ENCODE measurements at places on chromosomes 3 and 15.

- no peak for DNase-seq
These were observed 15.2 kb downstream of the ITPR1 start for GRCh38 chr3:4508048-4508981.

DNA sequence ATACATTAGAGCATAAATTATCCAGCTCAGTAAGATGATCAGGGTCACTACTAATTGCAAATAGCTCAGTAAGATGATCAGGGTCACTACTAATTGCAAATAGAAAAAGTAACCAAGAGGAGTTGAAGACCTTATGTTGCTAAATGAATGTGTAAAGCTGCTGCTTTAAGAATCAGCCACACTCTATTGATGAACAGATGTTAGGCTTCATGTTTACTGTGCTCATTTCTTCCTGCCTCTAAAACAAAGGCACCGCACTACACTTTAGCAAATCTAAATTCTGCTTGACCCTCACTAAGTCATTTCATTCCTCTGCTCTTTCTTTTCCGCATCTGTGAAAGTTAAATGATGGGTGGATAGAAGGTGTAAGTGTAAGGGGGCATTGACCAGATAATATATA lies 92.6 kb upstream of the PLSCR4 start:
- DNase-seq = no peak

DNA sequence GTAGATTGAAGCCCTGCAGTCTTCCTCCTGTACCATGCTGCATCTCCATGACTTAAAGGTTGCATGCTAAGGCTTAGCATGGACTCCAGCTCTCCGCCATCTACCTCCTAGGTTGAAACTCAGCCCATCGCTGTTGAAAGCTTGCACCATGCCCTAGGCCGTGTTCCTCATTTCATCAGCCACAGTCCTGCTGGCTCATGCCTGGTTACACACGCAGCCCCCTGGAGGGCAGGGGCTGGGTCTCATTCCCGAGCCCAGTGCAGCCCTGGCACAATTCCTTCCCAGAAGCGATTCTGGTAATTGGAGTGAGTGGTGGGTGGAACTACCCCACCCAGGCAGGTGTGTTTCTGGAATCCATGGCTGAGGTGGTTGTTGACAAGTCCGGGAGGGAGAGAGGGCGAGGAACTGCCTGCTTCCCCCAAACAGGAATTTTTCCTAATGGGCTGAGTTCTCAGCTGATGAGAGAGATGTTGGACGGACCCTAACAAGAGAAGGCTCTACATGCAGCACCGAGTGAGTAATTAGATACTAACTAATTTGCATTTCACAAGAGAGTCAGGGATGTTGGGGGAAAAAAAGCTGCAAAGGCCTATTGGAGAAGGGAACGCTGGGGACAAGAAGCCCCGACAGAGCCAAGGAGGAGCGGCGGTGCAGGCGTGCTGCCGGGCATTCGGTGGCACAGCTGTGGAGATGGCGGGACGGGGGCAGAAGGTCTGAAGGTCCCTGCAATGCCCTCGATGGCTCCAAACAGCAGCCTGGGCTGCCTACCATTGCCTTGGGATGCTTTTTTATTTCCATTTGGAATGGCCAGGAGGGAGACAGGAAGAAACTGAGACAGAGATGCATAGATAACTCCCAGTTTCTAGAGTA lies 92.3 kb upstream of the TLE3 start:
- DNase-seq = no peak

DNA sequence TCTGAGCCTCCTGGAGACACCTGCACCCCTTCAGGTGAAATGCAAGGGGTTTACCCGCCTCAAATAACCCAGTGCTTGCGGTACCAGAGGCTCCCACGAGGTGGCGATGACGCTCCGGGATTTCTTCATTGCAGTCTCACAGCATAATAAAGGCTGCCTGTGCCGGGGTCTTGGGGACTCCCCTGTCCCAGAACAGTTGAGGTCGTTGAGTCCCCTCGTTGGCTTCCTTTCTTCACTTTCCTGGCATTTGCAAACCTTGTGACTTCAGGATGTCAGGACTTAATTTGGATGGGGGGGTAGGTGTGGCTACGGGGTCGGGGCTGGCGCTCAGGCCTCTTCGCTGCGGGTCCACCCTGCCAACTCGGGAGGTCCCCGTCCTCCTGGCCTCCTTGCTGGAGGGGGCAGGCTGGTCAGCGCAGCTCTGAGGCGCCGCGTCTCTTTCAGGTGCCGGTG lies 1.3 kb downstream of the GNAT1 start:
- DNase-seq = peak; percentile 56

DNA sequence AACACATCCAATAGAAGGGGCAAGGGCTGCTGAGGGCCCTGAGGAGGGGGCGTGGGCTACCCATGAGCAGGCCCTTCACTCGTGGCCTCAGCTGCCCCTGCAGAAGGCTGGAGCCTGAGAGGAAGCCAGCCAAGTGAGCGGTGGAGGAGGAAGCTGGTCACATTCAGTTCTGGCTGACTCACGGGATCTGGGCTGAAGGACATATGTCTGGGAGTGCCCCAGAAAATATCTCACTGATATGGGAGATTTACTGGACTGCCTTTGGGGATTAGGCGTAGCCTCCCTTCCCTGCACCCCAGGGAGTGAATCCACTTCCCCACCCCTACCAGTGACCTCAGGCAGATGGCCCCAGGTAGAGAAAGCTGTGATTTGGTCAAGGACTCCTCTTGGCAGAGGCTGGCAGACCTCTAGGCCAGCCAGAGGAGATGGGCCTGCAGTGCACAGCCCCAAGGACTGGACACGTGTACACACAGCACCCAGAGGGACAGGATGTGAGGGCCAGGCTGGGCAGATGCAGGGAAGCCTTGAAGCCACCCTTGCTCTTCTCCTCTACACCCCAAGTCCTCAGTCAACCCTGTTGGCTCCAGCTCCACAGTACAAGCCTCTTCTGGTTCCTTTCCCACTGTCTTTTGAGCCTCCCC lies 14.2 kb upstream of the ANKDD1A start:
- DNase-seq = no peak

GRCh38 chr3:7307410-7307809 lies 446.5 kb downstream of the GRM7 start:
- no peak for DNase-seq

GRCh38 chr3:10835406-10835805 lies 19.4 kb downstream of the SLC6A11 start:
- DNase-seq = no peak

DNA sequence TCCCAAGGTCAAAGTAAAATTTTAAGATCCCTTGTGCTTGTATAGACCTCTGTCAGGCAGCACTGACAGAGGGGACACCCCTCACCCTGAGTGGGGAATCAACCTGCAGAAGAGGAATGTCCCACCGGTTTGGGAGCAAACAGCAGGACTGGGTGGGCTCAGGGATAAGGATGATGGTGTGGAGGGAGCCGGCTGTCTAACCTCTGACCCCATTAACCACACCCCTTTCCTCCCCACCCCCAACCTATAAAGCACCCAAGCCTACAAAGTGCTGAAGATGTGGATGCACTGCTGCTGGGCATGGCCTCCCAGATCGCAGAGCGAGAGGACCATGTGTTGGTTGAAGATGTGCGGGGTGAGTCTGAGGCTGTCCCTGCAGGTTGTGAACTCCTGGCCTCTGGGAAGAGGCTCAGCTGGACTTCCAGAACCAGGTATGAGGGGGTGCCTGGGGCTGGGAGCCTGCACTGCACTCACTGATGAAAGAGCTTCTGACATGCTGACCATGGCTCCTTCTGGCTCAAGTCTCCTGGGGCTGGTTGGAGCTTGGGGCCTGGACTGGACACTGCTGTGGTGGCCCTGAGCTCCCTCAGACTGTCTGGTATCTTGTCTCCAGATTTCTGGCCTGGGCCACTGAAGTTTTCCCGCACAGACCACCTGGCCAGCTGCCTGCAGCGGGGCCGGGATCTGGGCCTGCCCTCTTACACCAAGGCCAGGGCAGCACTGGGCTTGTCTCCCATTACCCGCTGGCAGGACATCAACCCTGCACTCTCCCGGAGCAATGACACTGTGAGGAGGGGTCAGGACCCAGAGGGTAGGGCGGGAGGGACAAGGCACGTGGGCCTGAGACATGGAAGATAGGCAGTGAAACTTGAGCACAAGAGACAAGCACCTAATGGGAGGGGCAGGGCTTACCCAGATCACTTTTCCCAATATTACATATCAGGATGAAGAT lies 9.3 kb downstream of the DUOX1 start:
- DNase-seq = no peak

DNA sequence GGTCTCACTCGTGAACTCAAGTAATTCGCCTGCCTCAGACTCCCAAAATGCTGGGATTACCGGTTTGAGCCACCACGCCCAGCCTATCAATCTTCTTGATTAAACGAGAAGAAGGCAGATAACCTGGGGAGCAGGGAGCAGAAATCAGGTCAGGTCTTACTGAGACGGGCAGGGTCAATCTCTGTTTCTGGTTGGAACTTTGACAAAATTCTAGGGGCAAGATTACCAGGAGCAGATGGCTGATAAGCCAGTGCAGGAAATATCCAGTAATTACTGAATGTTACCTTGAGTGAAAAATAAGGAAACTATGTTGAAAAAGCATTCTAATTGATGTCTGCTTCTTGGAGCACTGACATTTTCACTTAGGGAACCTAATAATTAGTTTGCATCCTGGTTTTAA lies 24.4 kb upstream of the GOLM2 start:
- DNase-seq = no peak

DNA sequence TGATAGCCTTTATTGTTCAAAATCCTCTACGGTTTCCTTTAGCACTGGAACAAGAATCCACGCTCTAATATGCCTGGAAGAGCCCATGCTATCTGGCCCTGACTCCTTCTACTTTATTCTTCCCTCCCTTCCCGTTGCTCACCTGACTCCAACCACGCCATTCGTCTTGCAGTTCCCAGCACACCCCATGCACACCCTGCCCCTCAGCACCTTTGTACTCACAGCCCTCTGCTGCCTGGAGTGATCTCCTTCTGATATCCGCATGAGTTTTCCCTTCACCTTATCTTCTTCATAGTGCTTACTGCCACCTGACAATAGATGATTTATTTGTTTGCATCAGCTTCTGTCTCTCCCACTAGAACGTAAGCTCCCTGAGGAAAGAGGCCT lies 16.6 kb upstream of the BCL2A1 start:
- no peak for DNase-seq

DNA sequence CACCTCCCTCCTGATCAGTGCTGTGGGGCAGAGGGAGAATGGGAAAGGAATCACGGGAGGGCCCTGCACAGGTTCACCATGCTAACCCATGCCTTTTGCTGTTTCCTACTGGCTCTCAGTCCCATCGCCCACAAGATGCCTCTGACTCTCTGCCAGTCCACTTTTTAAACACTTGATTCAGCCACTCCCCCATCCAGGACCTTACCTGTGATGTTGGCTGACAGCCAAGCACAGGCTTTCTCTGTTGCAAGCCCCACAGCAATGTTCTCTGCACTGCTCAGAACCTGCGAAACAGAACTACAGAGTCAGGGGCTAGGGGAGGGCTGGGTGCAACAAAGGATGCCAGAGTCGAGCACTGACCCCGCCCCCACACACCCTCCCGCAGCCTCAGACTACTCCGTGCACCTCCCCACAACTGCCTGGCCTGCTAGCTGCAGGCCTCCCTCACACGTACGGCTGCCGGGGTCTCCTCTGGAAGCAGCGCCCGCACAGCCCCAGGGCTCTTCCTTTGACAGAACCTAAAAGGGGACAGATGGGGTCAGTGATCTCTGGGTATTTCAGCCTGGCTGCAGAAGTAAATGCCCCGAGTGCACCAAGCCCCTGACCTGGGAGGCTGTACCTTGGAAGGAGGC lies 9.1 kb downstream of the CDAN1 start:
- no peak for DNase-seq

DNA sequence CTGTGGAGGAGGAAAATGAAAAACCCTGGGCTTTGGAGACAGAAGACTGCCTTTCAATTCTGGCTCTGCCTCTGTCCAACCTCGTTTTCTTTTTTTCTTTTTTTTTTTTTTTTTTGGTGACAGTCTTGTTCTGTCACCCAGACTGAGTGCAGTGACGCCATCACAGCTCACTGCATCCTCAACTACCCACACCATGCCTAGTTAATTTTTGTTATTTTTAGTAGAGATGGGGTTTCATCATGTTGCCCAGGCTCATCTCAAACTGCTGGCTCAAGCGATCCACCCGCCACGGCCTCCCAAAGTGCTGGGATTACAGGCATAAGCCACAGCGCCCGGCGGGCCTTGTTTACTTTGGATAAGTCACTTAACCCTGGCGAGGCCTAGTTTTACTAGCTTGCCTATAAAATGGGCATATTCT lies 66.3 kb upstream of the SLC25A26 start:
- DNase-seq = no peak

DNA sequence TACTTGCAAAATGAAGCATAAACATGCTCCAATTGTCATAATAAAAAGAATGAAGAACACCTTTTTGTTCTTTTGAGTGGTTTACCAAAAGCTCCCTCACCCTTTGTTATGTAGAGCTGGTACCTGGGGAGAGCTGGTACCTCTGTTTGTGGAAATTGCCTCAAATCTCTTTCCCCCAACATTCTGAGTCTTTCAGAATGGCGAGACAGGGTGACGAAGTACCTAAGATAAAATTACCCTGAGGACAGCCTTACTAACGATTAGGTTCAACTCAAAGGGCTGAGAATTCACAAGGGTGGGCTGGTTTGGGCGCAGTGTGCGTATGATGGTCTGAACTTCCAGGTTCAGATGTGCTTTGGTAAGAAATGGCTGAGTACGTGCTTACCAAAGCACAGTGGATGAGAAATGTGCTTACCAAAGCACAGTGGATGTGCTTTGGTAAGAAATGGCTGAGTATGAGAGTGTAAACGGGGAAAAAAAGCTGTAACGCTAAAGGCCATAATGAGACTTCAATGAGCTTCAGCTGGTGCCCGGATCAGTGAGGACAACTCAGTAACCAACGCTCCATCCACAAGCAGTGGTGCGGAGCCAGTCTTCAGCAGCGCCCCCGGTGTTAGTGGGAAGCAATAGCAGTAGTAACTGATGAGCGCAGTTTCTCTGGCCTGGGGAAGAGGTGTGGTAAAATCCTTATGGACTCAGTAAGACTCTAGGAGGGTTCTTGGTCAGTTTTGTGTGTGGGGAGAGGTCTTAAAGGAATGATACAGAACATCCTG lies 72.3 kb upstream of the LRIG1 start:
- DNase-seq = no peak

All from stimulated activated CD8-positive, alpha-beta memory T cell treated with anti-CD3 and anti-CD28 coated beads, Interleukin-4, amount 100 ng/mL, for 1 hour (primary cell).